GM23338 (cell line): ENCODE measurements at places on chromosomes 11 and 22. TPM values are rescaled to one million over a fixed set of nuclear protein-coding genes. Genes with fewer than 3 reads are reported as not detected.

DNA sequence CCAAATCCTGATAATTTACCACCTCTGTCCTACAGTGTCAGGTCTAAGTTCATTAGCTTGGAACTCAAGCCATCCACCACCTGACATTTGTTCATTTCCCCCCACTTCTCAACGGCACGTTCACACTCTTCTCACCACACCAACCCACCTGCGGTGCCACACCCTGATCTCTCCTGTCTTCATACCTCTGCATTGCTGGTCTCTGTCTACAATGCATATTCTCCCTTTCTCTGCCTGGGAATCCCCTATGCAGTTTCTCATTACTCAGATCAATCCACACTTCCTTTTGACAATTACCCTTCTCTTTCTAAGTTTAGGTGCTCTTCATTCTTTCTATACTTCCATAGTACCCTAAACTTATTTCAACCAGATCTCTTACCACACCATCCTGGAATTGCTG lies 20.4 kb upstream of the EMSY start:
- DNase-seq: no peak

DNA sequence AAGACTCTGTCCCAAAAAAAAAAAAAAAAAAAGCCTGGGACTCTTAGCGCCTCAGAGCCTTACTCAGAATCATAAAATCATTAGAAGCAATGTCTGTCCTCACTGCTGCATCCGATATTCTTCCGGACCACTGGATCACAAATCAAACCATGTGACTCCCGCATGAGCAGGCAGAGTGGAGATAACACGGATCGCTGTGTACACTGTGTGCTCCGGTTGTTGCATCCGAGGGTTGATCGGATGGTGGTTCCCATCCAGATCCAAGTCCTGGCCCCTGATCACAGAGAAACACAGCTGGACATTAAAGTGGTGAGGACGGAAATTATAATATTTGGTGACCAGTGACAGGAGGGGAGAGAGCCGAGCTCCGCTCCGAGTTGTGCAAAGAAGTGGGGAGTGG lies 9.7 kb upstream of the TXNRD2 start:
- no peak for DNase-seq

MMP3 gene
- not detected in 2 replicates for total RNA-seq

MIAT gene
- total RNA-seq: 51.4 and 63.6 TPM in 2 replicates

- no peak for DNase-seq
Observed at GRCh38 chr22:48594757-48595510, 1232.7 kb downstream of the BRD1 start.

KCNJ11 gene
- 5.9 and 7.9 TPM in 2 replicates for total RNA-seq

DNA sequence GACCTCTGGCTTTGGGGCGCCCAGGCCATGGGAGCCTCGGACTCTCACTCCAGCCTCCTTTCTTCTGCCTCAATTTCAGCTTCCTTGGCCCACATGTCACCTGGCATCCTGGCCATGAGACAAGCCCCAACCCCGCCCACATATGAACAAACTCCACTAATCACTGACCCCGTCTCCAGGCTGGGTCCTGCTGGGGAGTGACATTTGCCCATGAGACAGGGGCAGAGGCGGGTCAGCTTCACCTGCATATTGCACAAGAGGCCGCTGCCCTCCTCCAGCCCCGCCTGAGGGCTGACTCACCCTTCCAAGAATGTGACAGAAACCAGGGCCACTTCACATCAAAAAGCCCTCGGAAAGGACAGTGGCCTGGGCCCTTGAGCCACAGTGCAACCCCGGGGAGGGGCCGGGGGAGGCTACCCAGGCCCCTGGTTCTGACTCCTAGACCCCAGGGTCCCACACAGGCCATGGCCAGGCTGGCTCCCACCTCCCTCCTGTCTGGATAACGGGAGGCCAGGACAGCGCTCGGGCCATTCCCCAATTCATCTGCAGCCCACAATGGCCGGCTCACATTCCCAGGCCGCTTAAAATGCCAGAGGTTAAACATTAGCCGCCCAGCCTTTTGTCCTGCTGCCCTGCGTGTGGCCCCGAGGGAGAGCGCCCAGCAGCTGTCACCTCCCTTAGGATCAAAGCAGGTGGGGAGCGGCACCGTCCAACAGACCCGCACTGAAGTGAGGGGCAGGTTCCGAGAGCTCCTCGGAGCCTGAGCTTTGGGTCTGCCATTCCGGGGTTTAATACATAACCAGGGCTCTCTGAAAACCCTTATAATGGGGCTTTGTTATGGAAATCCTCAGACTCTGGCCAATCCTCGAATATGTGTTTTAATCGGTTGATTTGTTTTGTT lies 42.3 kb downstream of the TRMU start:
- peak; percentile 74 for DNase-seq

POTEH gene
- not detected in 2 replicates for total RNA-seq

DNA sequence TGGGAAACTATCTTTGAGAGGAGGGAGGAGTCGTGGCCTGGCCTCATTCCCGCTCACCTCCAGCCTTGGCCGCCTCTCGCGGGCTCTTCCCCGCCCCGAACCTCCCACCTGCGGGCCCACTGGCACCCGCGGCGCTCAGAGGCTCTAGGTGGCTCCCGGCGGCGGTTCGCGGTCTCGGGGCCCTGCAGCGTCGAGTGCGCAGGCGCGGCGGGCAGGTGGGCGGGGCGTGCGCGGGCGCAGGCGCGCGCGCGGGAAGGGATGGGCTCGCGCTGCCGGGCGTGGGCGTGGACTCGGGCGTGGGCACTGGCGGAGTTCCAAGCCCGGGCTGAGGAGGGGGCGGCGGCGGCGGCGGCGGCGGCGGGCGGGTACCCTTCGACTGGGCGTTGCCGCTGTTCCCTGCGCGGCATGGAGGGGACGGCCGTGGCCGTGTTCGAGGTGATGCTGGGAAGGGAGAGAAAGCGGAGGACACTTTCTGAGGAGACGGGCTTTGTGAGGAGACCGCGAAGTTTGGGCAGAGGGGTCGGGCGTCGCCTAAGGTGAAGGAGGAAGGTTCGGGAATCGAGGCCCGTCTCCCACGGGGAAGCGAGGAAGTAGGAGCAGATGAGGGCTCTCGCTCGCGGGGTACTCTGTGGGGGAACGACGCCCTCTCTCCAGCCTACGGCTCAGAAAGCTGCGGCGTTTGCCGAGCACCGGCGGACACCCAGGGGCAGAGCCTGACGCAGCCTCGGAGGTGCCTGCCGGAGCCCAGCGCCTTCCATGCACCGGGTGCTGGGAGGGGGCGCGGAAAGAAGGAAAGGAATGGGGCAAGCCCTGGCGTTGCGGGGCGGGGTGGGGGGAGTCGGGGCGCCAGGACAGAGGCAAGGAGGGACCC lies 15.7 kb upstream of the SPTBN2 start:
- DNase-seq: peak; percentile 78

PGA5 gene
- 0.12 and 0.52 TPM in 2 replicates for total RNA-seq

TIMM10B gene
- 54.2 and 76.4 TPM in 2 replicates for total RNA-seq

DNA sequence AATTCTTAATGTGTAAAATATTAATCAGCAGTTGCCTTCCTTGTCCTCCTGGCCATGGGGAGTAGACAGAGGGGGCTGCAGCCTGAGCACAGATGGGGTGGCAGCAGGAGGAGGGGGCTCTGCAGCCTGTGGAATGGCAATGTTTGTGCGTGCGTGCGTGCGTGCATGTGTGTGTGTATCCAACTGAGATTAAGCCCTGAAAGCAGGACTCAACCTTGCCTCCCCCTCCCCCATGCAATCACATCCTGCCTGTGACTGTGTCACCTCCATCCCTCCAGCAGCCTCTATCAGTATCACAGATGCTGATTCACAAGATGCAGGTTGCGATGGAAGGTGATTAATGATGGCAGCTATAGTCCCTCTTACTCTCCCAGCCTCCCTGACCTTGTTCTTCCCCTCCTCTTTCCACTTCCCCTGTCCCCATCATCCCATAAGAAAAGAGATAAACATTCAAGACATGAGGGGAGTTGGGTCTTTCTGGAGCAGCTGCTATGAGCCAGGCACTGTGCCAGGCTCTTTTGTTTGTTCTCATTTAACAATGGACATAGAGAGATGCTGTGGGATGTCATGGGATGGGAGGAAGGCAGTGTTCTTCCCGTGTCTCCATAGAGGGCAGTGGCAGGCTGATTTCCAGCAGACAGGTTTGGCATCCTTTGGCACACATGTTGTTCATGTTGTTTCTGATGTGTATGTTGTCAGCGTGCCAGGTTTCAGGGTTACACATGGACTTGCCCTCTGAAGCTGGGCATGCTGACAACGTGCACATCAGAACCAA lies 43.8 kb upstream of the NECTIN1 start:
- DNase-seq: no peak

- DNase-seq: no peak
Observed at GRCh38 chr11:117997823-117998579, 11.8 kb downstream of the IL10RA start.

- DNase-seq: no peak
Observed at GRCh38 chr11:119476666-119477331, 53.8 kb upstream of the THY1 start.

CBX7 gene
- total RNA-seq: 11.5 and 12.7 TPM in 2 replicates

SYCE3 gene
- total RNA-seq: not detected in 2 replicates

- peak; percentile 92 for DNase-seq
Observed at GRCh38 chr22:19478901-19479354, at the start of gene UFD1. Gene UFD1 (minus strand): TSS chr22:19479193. CDS start chr22:19479085, 108 bp downstream.

GRCh38 chr22:45136594-45136993 lies 27.1 kb upstream of the NUP50 start:
- no peak for DNase-seq

DNA sequence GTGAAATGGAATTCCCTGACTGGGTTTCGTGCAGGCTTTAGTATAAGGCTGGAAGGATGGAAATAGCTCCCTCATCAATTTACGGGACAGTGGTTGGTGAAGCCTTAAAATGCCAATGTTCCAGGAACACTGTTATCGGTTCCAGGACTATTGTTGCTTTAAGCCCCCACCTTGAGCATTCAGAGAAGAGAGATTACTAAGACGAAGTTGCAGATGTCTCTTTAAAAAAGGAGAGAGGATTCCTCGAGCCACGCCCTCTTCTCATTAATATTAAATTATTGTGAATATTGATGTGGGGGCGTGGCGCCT lies 195 bp upstream of the CREB3L1 start:
- DNase-seq: peak; percentile 81

GRCh38 chr22:44525941-44526778 lies 28.1 kb upstream of the RTL6 start:
- DNase-seq: no peak

GRCh38 chr11:16081382-16082094 lies 274.8 kb downstream of the SOX6 start:
- no peak for DNase-seq

NRXN2 gene
- 17.0 and 22.1 TPM in 2 replicates for total RNA-seq

DNA sequence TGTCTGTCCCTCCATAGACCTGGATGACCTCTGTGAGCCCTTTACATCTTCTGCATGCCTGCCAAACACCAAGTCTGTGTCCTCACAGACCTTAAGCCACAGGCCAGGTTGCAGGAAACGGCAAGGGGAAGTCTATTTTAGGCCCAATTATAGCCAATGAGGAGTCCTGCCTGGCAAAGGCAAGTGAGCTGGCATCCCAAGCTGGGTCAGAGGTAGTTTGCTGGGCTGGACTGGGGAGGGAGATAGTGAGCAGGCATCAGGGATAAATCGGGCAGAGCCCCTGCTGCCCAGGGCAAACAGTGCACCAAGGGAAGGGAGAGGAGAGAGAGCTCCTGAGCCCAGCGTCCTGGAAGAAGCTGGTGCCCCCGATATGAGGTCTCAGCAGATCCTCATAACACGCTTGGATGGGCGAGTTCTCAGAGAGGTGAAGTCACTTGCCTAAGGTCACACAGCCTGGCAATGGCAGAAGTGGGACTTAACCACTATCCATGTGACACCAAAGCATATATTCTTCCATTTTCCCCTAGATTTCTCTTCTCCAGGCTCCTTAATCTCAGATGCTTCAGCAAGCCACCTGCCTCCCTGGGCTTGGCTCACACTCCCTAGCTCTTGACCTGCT lies 3.7 kb upstream of the RELT start:
- peak; percentile 75 for DNase-seq

DDX6 gene
- total RNA-seq: 205 and 253 TPM in 2 replicates

DNA sequence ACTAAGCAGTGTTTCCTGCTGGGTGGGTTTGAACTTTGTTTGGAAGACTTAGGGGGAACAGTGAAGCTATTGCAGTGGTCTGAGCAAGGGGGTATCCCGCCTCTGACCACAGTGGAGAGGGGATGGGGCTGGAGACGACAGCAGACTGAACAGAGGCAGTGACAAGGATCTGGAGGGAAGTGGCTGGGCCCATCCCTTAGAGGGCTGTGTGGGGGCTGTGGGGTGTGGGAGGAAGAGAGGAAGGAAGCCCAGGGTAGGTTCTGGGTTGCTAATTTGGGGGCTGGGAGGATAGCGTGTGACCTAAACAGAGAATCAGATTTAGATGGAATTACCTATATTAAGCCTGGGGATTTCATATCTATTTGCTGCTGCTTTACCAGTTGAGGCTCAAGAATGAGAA lies 70.7 kb downstream of the BMAL1 start:
- no peak for DNase-seq

AASDHPPT gene
- total RNA-seq: 57.4 and 62.3 TPM in 2 replicates

GRCh38 chr11:133506551-133507094 lies 25.7 kb downstream of the OPCML start:
- no peak for DNase-seq

GRCh38 chr11:35937700-35938099 lies 6.2 kb upstream of the LDLRAD3 start:
- DNase-seq: no peak

DNA sequence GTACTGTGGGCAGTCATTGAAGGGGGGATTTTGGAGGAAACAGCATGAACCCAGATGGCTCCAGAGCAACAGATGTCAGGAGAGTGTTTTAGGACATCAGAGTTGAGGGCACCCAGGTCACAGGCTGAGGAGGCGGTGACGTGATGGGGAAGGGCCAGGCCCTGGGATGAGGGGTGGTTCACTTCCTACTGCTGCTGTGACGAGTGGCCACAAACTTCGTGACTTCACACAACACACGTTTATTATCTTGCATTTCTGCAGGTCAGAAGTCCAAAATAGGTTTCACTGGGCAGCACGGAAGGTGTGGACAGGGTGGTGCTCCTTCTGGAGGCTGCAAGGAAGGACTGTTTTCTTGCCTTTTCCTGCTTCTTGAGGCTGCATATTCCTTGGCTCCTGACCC lies 77.7 kb upstream of the RAB1B start:
- DNase-seq: no peak
